ENCODE measurements at places on chromosomes 6 and 20.

GRCh38 chr20:24953621-24954133 is 4.6 kb downstream of the CST7 start:
- no peak for DNase-seq

- no peak for DNase-seq
Measured at GRCh38 chr6:62367601-62368000, 81.6 kb upstream of the KHDRBS2 start.

DNA sequence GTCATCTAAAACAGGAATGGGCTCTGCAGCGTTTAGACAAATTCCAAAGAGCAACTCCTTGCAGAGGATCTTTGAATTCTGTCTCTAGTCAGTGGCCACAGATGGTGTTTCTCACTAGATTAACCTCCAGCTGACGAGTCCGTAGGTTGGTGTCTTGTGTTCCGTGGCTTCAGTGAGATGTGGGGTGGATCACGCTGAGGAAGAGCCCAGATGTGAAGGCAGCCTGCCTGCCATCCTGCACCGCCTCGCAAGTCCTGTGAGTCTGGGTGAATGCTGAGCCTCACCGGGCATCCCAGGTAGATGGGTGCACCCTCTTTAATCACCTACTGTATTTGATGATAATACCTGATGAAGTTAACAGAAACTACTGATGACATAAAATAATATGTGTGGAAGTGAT is 70.4 kb downstream of the THBS2 start:
- DNase-seq, result no peak

DNA sequence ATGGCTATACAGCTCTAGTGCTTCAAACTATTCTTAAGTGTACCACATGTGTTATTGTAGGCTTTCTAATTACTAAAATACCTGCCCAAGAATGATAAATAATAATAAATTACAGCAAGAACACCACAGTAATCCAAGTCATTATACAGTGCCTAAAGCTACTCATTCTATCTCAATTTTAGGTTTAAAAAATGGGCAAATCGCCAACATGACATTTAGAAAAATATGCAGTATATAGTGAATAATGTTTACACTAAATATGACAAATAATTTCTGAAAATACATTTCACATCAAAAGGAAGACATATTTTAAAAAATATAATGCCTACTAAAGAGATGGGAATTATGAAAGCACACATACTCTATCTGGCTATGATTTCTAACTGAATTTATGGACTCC is 91.8 kb downstream of the MAN1A1 start:
- DNase-seq, result no peak

DNA sequence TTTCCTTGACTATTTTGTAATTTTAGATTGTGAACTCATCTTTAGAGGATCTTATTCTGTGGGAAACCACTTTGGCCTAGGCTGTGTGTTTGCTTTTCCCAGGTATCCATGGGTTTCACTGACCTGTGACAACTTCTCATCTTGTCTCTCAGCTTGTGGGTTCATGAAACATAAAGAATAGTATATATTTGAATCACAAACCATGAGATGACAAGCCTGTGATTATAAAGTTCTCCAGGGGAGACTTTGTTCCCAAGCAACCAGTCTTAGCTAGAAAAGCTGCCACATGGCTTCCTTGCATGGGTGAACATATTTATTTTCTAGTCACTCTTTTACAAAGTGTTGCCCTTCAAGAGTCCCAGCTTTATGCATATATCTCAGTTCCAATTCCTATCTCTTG is 201.9 kb downstream of the UBE3D start:
- DNase-seq, result no peak

GRCh38 chr6:95587989-95588388 is 10.7 kb downstream of the MANEA start:
- no peak for DNase-seq

GRCh38 chr6:51934098-51934497 is 153.3 kb downstream of the PKHD1 start:
- DNase-seq, result peak; percentile 58

GRCh38 chr20:6767536-6768227 is at the start of gene BMP2:
Gene BMP2 (plus strand): TSS chr20:6767686. CDS start chr20:6770127, 2,441 bp downstream.
- peak; percentile 3 for DNase-seq

- DNase-seq, result no peak
Measured at GRCh38 chr6:71292001-71292400, 3.4 kb downstream of the OGFRL1 start.

Measured in HAP-1 (cell line).